ENCODE measurements at places on chromosomes 3 and 15.

GRCh38 chr15:55461447-55461846 is 46.6 kb downstream of the DNAAF4 start:
- no peak for DNase-seq

DNA sequence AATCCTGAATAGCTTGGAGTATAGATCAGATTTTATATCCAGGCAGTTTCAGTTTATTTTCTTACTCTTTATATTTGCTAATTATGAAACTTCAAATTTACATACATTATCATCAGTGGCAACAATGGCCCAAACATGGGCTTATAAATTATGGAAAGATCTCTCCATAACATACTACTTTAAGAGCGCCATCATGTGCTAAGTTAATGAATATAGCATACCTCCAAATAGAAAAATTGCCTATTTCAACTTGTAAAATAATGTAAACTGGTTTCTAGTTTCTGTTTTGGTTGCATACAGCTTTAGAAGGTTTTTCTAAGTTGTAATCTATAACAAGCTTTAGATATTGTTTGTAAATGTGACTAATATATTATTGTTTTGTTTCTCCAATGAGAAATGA is 531.3 kb upstream of the UBE2E2 start:
- no peak for DNase-seq

- no peak for DNase-seq
Measured at GRCh38 chr3:106004826-106005225, 136.0 kb upstream of the CBLB start.

DNA sequence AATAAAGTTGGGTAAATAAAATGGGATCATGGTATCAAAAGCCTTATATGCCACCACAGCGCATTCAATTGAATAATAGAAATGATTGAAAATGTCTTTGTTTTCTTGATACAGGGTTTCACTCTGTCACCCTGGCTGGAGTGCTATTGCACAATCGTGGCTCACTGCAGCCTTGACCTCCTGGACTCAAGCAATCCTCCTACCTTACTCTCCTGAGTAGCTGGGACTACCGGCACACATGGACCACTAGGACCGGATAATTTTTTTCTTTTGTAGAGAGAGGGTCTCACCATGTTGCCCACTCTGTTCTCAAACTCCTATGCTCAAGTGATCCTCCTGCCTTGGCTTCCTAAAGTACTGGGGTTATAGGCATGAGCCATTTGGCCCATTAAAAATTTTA is 33.8 kb upstream of the BBX start:
- no peak for DNase-seq

GRCh38 chr3:16514755-16515353 is 1.4 kb upstream of the RFTN1 start:
- DNase-seq: no peak

GRCh38 chr15:48016865-48017264 is 103.9 kb upstream of the SLC24A5 start:
- no peak for DNase-seq

DNA sequence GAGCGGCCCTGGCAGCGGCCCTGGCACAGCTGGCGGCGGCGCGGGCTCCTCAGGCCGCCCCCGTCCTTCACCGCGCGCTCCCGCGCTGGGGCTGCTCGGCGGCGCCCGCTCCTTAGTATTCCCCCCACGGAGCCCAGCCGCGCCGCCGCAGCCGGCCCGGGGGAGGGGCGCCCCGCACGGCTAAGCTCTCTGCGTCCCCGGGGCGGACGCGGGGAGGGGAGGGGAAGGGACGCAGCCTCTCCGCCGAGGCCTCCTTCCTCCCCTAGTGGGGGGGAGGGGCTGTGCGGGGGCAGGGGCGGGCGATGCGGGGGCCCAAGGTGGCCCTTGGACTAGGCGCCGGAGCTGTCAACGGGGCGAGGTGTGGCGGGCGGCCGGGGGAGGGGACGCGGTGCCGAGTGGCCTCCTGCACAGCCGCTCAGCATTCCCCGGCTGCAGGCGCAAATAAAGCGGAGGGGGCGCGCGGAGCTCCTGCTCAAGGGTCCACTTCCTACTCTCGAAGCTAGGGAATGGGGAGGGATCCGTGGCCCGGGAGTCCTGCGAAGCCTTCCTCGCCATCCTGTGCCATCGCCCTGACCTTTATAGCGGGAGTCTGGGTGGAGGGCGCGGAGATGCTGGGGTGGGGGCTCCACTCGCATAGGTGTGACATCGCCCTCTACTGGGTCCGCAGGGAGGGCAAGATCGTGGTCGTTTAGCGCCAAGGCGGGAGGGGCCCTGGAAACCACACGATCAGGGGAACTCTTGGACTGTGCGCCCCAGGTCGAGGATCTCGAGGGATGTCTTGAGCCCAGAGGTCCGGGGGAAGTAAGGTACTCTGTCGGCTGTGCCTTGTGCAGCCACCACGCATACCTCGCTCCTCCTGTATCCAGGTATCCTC is 22.2 kb downstream of the EPHB3 start:
- peak; percentile 69 for DNase-seq

DNA sequence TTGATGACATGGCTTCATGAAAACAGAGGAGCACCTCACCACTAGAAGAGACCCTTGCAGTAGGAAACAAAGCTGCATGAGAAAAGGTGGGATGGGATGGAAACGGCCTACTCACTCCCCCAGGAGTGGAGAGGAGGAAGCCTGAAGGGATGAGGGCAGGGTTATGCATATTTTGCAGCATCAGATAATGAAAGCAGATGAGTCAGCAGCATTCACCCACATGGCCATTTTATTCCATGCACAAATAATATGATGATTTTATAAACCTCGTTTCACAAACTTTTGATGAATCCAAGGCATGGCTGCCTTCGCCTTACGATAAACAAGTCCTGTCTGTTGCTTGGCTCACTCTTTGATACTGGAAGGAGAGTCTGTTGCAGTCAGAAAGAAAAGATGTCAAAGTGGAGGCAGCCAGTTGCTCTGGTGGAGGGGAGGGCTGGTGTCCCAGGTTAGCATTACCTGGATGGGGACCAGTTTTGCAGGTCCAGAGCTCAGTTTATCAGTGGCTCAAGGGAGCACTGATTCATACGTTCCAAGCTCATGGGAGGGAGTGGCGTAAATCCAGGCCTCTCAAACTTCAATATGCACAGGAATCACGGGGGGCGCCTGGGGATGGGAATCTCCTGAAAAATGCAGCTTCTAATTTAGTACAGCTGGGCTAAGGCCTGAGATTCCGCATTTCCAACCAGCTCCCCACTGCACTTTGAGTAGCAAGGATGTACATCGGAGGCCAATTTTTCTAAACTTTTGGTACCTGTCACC is 9.2 kb upstream of the EHD4 start:
- no peak for DNase-seq

DNA sequence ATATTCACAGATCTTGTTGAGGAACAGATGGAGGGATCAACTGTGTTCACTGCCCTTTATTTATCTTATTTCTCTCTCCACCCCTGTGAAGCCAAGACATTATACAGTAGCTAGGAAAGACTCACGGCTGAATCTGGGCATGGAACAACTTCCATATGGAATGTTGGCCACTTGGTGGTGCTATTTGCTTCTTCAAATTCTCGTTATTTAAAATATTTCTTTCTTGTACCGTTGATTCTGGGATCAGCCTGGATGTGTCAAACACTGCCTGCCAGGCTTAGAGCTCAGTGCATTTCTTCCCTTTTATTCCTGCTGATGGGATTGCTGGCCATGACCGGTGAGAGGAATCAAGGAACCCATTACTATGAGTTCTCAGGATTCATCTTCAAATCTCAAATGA is 17.5 kb upstream of the GASK1A start:
- peak; percentile 12 for DNase-seq

DNA sequence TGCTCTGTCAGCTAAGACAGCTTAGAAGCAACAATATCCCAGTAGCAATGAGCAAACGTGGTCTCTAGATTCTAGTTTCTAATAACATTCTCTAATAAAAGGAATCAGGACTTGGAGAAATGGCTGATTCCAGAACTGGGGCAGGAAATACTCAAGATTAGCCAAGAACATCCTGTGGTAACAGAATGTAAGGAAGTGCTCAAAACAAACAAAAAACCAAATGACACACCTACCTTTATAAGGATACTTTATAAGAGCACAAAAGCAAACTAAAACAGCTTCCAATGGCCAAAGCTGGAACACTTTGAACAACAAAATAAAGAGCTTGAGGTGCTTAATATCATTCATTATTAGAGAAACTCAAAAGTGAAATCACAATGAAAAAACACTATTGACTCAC is 33.1 kb upstream of the EIF5A2 start:
- no peak for DNase-seq

GRCh38 chr3:195697582-195698324 is 23.0 kb upstream of the MUC20 start:
- DNase-seq: no peak

DNA sequence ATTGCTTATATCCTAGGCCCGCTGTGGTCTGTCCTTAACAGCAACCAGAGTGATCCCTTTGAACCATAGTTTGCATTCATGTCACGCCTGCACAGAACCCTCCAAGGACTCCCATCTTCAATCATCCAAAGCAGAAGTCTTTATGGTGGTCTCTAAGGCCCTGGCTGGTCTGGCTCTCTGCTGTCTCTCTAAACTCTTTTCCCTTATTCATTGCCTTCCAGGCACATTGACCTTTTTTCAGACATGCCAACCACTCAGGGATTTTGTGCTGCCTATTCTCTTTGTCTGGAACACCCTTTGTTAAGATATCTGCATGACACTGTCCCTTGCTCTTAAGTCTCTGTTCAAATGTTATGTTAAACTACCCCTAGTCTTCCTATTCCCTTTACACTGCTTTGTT is 21.9 kb upstream of the ZBTB47 start:
- DNase-seq: no peak

DNA sequence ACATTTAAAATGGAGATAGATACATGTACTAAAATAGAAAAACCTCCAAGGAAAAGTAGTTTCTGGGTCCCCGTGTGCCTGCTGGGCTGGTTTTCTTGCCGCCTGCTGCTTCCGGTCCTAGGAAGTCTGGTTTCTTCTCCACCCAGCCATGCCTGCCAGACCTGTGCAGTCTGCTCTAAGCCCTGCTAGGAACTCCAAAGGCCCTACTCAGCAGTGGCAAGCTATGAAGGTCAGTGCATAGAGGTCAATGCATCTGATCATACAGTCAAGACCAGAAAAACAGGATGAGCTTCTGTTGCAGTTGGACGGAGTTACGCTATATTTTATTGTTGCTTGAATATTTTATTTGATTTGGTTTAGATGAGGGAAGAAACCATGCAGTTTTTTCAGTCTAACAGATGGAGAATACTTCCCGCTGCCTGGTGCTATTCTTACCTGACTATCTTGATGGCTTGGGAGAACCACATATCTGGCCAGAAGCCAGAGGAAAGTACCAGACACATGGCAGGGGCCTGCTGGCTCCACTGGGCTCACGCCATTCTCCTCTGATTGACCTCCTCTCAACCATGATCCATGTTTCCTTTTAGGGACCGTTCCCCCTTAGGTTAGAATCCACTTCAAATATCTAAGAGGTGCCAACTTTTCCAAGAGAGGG is 226.8 kb upstream of the ST8SIA2 start:
- no peak for DNase-seq

DNA sequence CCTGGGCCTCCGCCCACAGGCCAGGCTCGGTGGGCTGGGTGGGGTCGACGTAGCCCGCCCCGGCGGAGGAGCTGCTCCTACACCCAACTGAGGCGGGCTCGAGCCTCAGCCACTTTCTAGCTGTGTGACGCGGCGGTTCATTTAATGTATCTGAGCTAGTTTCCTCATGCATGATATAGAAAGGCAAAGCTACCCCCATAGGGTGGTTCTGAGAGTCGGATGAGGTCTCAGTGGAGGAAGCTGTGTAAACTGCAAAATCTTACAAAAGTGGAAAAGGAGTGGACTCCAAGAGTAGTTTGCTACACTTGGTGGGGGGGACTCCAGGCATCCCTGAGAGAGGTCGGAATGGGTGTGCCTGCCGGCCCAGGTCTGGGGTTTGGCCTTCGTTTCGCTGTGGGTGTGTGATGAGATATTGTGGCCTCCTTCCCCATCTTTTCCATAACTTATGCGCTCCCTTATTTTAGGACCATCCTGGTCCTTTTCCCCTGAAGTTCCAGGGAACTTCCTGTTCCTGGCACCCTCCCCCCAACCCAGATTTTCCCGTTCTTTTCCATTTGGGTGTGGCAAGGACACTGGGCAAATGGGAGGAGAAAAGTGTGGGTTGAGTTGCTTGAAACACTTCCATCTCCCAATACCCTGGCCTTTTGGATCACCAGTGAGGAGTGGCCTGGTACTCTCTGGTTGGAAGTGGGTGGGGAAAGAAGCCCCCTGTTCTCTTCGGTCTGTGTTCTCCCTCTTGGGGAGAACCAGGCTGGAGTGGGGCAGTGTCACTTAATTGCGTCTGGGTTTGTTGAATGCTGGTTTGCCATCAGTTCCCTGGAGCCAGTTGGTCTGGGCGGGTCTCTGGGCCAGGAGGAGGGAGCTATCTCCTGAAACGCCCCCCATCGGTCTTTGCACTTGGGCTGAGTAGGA is 1.1 kb downstream of the PDIA5 start:
- DNase-seq: no peak
